LHCN-M2 (cell line): ENCODE measurements at places on chromosomes 5 and 9.

GRCh38 chr5:57007344-57007743, 55.4 kb upstream of the MIER3 start:
- no peak for DNase-seq

DNA sequence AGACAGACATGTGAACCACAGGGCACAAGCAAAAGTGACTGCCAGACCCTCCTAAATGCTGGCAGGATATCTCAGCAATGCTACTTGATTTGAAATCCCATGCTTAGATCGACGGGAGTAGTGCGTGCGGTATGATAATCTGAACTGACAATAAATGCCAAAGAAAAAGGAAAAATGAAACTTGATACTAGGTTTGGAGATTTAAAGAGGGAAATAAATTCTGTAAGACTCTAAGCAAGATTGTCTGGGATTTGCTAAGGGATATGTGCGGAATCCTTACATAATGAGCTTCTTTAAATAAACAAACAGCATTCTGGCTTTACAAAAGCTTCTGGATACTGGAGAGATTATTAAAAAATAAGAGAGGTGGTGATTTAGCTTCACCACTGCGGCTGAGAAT, 203.6 kb downstream of the CAAP1 start:
- no peak for DNase-seq

GRCh38 chr5:2752059-2752820, 763 bp upstream of the IRX2 start:
- DNase-seq, result peak; percentile 62

- DNase-seq, result no peak
Observed at GRCh38 chr5:170571875-170572852, 68.3 kb downstream of the KCNIP1 start.

DNA sequence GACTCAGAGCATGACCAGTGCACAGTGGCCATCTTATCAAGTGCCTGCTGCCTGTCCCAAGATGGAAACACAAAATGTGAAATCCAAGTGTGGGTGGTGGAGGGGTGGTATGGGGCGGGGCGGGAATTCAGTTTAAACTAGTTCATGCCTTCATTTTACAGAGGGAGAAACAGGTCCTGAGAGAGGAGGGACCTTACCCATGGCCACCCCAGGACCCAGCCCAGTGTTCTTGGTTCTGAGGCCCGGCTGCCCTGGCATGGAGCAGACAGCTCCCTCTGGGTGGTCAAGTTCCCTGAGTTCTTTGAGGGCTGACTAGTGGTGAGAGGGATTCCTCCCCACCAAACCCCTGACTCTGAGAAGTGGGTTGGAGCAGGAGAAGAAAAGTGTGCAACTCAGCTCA, 20.8 kb downstream of the KCNIP1 start:
- no peak for DNase-seq

DNA sequence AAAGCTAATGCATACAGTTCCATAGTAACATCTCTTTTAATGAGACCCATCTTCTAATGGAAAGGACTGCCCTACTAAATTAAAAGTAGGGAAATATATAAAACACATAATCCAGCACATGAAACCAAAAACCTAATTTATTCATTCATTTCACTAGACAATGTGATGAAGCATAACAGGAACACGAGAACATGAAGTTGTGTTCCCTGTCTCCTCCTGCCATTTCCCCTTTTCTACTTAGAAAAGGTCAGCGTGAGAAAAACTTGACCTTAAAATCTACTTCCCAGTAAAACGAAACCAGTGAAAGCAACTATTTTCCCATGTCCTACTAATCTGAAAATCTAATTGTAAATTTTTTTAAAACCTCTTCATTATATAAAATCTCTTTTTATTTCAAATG, 847.5 kb downstream of the TLE1 start:
- DNase-seq, result no peak

GRCh38 chr5:149775785-149776184, 45.7 kb downstream of the PPARGC1B start:
- DNase-seq, result no peak

DNA sequence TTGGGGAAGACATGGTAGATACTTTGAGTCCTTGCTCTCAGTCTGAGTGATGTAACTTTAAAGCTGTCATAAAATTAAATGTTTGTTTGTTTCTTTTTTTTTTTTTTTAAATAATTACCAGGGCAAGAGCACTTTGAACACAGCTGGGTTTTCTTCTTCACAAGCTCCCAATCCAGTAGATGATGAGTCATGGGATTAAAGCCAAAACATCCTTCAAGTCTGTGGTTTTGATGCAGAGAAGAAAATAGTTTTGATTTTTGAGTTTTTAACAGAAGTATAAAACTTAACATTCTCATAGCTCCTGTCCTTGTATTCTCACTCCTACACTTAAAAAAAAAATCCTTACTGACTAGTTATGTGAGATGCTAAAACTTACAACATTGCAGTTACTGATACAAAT, 34.8 kb upstream of the IL31RA start:
- DNase-seq, result peak; percentile 90

DNA sequence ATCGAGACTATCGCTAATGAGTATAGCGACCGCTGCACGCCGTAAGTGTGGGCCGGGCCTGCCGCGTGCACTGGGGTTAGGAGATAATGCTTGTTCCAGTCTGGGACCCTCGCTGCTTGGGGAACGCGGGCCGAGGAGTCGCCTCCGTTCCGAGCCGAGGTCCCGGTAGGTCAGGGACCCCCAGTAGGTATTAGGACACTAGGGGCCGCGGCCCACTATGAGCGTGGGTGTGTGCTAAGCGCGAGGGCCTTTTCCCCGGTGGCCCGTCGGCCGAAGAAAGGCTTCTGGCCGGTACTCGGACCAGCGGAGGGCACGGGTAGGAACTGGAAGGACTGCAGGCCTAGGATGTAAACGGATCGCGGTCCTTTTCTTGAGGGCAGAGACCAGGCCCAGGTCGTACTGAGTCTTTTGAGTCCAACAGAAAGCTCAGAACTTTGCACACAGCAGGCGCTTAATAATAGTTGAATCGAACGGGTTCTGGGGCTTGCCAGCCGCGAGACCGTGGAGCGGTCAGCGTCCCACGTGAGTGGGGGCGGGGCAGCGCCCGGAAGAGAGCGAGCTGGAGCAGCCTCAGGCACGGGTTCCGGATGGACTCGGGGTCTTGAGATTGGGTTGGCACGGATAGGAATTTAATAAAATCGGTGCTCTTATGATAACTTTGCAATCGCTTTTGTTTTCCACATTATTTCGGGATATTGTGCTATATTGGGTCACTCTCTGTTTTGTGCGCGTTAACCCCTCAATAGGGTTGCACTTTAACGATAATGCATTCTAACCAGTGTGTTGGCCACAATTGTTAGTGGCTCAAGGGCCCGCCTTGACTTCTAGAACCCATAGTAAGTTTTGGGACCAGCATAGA, 733 bp downstream of the HSPA4 start:
- peak; percentile 60 for DNase-seq

DNA sequence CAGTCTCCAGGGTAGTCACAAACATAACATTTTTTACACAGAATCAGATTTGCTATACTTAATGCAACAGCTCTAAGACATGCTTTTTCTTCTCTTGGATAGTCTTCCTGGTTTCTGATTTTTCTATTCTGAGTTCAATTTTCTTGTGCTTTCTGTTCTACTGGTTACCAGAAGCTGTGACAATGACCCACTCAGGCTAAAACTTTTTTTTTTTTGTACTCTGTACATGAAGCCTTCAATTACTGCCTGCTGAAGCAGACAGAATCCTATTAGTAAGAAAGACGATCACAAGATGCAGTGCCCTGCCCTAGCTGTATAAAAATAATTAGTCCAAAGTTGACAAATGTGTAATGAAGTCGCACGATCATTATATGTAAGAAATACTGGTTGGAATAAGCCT, 231.1 kb upstream of the TBCA start:
- no peak for DNase-seq

DNA sequence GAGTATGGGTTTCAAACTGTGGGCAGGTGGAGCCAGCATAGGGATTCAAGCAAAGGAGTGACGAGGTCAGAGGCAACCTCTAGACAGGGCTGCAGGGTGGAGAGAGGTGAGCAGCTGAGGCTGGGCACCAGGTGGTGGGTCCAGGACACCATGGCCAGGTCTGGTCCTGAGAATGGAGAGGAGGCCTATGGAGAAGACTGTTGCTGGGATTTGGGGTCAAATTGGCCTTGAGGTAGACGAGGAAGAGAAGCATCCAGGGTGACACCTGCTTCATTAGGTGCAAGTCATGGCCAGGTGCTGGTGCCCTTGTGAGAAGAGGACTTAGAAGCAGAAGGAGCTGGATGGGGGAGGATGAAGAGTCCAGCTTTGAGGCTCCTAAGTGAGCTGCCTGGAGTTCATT, 99.6 kb downstream of the NSG2 start:
- no peak for DNase-seq

DNA sequence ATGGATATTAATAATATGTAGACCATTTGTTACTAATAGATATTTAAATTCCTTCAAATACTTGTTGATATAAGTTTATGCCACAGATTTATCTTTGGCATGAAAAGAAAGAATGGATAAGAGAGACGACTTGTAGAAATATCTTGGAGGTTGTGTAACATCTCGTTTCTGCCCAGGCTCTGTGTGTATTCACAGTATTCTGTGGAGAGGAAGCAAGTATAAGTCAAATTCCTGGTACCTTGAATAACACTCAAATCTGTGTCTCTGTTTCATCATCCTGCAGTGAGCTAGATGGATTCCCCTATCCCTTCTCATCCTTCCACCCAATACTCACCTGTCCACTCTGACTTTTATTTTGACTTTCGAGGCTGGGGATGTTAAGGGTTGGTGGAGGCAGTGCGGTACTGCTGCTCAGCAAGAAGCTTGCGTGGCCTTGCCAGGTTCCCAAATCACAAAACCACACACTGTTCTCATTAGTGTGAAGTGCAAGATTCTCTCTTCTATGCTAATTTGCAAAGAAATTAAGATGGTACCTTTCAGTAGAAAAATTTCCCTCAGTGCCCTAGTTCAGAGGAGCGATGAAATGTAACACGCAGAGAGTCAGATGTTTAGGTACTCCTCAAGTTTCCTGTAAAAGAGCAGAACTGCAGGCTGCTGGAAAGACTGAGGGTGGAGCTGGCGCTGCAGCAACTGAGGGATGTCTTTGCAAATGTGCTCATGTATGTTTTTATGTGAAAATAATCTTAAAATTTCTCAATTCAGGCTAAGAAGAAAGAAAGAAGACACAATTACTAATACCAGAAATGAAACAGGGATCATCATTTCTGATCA, 42.6 kb upstream of the ANKRD18A start:
- DNase-seq, result peak; percentile 59

DNA sequence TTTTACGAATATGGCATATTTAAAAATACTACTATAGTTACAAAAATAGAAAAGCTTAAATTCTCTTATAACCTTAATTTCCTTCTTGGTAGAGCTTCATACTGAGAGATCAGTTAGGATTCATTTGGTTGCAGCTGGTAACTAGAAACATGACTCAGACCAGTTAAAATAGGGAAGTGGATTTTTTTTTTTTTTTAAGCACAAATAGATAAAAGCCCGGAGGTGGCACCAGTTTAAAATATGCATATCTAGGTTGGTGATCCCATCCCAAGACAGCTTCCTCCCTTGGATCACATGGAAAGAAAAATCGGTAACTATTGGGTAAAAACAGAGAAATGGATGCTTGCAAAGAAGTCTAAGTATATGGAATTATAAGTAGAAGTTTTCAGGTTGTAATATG, 1634.3 kb downstream of the MAT2B start:
- DNase-seq, result peak; percentile 15

- no peak for DNase-seq
Observed at GRCh38 chr5:63573380-63573779, 388.9 kb downstream of the HTR1A start.

- no peak for DNase-seq
Observed at GRCh38 chr5:55096861-55097260, 5.6 kb upstream of the GZMA start.

DNA sequence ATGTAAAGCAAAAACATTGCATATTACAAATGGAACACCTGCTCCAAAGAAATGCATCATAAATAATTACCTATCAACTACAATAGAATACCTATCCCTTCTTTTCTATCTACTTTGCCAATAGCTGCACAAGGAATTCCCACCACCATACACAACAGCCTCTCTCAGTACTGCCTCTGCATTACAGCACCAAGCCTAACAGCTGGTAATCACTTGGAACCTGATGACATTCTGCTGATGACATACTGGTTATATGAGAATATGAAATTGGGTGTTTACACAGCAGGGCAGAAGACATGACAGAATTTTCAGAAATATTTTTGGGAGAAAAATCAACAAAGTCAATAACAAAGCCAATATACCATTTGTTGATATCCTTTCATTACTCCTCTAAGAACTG, 43.2 kb downstream of the PSMB7 start:
- peak; percentile 61 for DNase-seq

DNA sequence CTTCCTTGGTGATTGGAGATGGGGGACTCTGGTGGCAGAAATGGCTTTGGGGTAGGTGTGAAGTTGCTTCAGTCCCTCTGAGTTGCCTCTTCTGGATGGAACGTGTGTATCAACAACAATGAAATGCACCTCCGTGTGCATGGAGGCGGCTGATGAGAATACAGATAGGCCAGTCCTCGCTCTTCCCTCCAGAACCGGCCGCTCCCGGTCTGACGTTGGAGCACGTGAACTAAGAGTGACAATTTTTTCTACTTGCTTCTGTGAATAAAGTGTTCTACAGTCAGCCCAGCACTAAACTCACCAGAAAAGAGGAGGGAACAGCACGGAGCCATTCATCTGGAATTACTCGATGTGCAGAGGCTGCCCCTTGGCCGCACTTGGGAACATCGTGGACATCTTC, 90.7 kb downstream of the ANKRD33B start:
- DNase-seq, result no peak

DNA sequence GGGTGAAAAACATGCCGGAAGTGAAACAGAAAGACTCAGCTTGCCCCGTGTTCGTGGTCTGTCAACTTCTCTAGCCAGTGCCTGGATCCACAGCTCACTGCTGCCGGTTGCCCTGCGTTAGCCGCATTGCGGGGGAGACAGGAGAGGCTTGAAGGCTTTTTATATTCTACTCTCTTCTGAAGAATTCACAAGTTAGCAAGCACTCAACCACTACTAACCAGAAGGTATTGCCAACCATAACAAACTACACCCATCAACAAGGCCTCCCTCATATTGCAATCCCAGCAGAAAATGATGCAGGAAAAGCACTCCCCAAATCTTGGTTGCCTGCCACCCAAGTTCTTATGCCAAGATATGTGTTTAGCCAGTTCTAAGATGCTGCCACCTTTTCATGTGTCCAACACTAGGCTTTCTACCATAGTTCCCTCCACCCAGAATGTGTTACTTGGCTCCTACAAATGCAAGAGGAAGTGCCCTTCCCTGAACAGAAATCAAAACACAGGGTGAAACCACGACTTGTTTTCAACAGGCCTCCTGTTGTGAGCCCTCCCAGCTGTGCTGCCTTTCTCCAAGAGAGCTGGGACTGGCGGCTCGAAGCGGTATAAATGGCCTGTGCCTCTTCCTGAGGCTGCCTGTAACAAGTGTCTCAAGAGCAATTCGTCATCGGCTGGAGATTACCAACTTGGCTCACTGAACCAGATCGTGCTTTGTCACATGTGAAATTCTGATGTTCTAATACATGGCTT, 129.0 kb downstream of the SNX18 start:
- DNase-seq, result peak; percentile 90

DNA sequence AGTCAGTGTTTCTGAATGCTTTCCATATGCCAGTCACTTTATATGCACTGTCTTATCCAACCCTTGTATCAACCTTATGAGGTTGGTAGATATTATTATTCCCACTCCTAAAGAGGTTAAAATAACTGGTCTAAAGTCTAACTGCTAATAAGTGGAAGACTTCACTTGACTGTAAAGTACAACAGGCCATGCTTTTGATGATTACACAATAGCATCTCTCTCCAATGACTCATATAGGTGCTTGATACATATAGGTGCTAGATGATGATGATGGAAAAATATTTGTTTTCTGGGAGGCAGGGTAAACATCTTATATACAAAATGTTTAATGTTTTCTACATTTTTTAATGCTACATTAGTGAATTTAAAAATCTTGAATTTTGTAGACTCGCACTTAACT, 75.9 kb upstream of the NR3C1 start:
- DNase-seq, result no peak
